ENCODE measurements at places on chromosomes 6 and 20.

- DNase-seq: no peak
These were observed 4.6 kb downstream of the PTPN1 start for GRCh38 chr20:50514750-50515149.

- DNase-seq: no peak
These were observed 129.1 kb downstream of the TNFRSF21 start for GRCh38 chr6:47180633-47181032.

- no peak for DNase-seq
These were observed 667 bp downstream of the STX11 start for GRCh38 chr6:144150710-144151657.

- DNase-seq: no peak
These were observed 155.5 kb downstream of the TMEM242 start for GRCh38 chr6:157167837-157168236.

- DNase-seq: no peak
These were observed 5.3 kb upstream of the IP6K3 start for GRCh38 chr6:33751771-33752645.

GRCh38 chr6:53887316-53887715 is 92.5 kb downstream of the LRRC1 start:
- no peak for DNase-seq

- DNase-seq: no peak
These were observed 401.6 kb upstream of the RUNX2 start for GRCh38 chr6:44926556-44926955.

DNA sequence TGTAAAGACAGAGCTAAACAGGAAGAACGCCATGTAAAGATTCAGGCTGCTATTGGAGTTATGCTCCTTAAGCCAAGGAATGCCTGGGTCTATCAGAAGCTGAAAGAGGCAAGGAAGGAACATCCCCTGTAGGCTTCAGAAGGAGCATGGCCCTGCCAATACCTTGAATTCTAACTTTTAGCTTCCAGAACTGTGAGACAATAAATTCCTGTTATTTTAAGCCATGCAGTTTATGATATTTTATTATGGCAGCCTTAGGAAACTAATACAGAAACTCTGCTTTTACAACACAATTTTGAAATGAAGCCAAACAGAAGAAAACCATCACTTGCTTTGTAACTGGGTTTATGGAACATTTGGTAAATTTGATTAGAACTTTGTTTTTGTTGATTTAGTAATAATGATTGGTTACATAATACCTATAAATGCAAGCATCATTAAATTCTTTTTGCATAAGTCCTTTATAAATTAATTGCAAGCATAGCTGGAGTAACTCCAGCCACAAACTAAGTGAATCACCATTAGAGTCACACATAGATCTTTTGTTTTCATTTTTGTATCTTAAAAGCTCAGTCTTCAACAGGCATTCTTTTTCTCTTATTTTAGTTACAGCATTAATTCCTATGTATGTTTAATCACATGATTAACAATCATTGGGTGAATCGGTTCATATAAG is 33.5 kb upstream of the TSPYL1 start:
- DNase-seq: no peak

- DNase-seq: no peak
These were observed 80.2 kb downstream of the C6orf118 start for GRCh38 chr6:165229216-165229615.

DNA sequence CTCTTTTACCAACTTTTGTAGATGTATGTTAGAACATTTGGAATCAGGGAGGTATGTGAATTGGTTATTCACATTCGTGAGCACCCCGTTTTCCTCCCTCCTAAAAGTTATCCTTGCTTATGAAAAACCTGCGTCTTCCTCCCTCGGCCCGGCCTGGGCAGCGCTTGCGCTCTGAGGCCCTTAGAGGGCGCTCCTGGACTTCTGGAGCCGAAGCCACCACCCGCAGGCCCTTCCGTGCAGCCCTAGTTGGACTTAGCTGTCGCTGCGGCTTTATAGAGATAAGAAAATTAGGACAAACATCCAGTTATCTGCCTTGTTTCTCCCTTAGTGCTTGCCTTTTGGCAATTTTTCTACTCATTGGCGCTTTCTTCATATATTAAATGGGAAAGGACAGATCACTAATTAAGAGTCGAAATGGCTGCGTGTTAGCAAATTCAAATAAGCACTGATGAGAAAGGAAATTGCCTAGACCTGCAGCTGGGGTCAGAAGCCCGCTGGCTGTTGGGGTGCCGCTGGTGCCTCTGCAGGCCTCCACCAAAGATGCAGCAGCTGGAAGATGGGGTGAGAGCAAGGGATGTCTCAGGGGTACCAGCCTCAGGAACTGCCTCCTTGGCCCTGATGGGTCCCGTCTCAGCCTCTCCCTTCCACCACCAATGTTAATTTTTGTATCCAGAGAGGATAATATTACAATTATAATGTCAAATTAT is 5.2 kb downstream of the FNDC1 start:
- DNase-seq: no peak

GRCh38 chr6:75601304-75602245 is at the start of gene SENP6:
Gene SENP6, plus strand, starts transcription at chr6:75601880. Its CDS starts 645 bp downstream, at chr6:75602525.
- no peak for DNase-seq

- no peak for DNase-seq
These were observed 5.6 kb upstream of the GLO1 start for GRCh38 chr6:38708496-38708895.

Measured in chondrocyte (in vitro differentiated cells).